Calu3 (cell line): ENCODE measurements at places on chromosomes 5 and 9. TPM values are rescaled to one million over a fixed set of nuclear protein-coding genes. Genes with fewer than 3 reads are reported as not detected.

- DNase-seq: no peak
Measured at GRCh38 chr9:129126749-129127618, 15.8 kb downstream of the PTPA start.

DNA sequence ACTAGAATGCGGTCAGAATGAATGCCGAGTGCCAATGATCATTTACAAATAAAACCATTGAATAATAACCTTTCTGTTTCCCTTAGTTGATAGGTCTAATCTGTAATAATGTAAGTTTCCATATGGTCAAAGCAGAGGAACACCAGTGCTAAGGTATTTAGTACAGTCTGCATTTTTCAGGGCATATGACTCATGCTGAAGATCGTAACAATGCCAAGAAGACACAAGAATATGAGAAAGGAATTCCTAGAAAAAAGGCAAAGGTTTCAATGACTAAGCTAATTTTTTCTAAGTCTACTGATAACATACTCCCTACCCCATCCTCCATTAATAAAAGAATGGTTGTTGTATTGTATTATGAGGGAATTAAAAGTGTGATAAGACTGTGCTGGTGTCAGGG lies 2.8 kb downstream of the OR1L8 start:
- no peak for DNase-seq

- DNase-seq: no peak
Measured at GRCh38 chr5:172413601-172414171, 40.6 kb downstream of the SH3PXD2B start.

DNA sequence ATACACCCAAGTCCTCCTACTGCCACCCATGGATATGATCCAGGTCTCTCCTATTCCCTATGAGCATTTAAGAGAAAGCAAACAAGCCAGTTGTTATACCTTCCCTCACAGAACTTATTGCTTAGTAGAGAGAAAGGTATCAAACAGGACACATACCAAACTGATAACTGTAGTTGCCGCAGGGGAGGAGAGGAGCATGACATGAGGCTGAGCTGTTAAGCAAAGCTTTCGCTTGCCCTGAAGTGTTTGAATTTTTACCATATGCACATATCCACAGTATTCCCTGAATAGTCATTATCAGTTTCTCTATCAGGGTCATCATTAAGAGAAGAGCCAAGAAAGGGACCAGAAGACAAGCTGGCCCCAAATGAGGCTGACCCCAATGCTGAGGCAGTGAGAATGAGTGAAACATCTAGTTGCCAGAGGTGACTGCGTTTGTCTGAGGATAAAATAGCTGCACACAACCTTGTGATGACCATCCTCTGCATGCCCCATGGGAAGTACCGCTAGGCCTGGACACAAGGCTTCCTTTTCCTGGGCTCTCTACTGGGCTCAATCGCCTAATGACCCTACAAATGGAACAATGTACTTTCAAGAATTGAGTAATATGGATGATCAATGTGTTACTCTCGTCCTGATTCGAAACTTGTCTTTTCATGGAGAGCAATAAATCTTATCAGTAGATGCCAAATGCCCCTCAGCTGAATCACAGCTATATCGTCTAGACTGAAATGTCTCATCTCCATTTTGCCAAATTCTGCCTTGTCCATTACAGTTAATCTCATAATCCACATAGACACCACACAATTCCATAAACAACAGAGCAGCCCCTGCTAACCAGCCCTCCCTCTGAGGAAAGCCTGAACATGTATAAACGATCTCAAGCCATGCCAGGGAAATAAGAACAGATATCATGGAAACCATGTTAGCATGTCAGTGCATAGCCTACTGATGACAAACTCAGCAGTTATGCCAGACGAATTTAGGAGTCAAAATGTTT lies 4.3 kb upstream of the IFNK start:
- no peak for DNase-seq

DNA sequence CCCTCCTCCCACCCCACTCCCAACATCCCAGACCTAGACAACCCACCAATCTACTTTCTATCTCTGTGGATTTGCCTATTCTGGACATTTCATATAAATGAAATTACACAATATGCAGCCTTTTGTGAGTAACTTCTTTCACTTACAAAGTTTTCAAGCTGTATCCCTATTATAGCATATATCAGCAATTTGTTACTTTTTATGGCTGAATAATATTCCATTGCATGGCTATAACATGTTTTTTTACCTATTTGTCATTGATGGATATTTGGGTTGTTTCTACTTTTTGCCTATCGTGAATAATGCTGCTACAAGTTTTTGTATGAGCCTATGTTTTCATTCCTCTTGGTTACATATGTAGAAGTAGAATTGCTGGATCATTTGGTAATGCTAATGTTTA lies 1.9 kb upstream of the KIF3A start:
- DNase-seq: no peak

- DNase-seq: no peak
Measured at GRCh38 chr9:69460012-69460411, 135.0 kb downstream of the ENTREP1 start.

- DNase-seq: no peak
Measured at GRCh38 chr5:87266914-87267573, 639 bp upstream of the RASA1 start.

DNA sequence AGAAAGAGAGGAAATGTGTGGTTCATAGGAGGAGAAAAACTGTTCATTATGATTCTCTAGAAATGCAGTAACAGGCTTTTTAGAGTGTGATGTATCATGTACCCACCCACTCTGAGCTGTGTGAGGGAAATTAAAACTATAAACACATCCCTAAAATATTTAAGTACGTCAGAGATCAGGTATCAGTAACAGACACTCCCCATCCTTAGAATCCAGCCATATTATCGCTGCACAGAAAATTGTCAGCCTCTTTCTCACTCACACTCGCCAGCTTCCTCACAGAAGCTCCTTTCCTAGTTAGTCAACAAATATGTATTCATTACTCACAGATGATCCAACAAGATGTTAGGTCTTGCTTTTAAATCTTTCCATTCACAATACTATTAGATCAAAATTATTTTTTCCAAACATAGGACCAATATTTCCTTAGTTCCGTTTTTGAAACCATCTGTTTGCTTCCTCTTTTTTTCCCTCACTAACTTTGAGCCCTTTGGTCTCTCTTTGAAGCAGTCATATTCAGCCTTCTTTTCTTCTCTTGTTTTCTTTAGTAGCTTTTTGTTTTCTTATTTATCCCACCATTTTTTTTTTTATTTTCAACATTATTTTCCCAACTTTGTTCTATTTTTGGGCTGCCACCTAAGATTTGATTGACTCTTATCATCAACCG lies 13.6 kb upstream of the MAST4 start:
- DNase-seq: no peak

DNA sequence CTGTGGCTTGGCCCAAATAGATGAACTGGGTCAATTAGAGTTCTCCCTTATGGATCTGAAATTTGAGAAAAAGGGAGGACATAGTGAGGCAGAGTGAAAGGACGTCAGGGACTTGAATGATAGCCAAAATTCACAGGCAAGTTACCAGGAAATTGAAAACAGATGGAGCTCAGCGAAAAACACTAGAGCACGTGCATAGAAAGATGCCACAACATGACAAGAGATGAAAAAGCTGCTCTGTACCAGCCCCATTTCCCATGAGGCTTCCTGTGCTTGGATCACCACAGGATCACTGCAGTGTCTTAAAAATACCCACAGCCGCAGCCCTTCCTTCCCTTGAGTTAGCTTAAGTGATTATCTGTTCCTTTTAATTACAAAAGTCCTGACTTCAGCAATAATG lies 39.0 kb upstream of the HOMER1 start:
- no peak for DNase-seq

DNA sequence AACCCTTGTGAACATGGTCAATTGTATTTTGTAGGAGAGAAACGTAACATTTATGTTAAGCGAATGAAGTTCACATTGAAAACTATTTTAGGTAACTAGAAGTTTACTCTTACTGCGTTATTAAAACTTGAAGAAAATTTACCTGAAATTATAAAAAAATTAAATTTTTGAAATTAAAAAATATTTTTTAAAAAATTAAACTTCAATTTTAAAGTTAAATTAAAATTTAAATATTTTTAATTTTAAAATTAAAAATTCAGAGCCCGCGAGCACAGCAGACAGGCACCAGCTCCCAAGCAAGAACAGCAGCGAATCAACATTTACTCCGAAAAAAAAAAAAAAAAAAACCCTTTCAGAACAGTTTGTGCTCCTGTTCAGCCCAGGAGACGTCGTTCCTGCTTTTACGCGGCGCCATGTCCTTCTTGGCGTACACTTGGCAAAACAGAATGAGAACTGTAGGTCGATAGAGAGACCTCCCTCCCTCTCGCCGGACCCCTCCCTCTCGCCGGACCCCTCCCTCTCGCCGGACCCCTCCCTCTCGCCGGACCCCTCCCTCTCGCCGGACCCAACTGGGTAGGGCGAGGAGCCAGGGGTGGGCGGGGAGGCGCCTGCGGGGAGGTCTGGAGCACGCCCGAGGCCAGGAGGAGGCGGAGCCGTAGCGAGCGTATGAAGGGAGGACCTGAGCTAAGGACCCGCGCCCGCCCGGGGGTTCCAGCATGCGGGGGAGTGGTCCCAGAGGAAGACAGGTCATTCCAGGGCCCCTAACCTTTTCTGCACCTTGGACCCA lies 235.8 kb downstream of the ROR2 start:
- DNase-seq: peak; percentile 59

GRCh38 chr9:17757816-17758215 lies 178.9 kb downstream of the SH3GL2 start:
- no peak for DNase-seq

DNA sequence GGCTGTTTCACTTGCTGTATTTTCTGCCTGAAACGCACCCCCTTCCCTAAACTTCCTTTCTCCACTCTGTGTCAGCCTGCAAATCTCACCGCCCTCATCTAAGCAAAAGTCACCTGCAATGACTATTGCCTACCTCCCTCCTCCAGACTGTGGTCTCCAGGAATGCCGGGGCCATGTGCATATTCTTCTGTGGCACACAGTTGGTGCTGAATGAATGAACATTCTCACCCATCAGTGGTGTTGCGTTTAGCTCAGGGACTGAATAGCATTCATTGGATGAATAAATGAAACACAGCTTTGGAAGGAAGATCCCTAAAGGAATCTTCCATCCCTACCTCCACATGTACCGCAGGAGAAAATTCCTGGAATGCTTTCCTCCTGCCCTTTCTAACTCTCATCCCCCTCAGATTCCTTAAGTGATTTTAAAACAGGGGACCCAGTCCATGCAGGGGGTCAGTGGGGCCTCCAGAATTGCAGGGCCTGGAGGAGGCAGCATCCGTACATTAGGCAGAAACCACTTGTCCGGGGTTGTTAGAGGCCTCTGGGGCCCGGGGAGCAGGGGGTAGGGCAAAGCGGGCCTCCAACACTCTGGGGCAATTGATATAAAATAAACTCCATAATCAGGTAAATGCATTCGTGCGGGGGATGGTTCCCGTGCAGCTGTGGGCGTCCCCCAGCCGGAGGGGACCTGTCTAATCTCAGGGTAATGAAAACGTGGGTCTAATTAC lies 28.3 kb upstream of the PTGS1 start:
- no peak for DNase-seq

GRCh38 chr9:131950487-131950886 lies 129.2 kb downstream of the MED27 start:
- DNase-seq: no peak

DNA sequence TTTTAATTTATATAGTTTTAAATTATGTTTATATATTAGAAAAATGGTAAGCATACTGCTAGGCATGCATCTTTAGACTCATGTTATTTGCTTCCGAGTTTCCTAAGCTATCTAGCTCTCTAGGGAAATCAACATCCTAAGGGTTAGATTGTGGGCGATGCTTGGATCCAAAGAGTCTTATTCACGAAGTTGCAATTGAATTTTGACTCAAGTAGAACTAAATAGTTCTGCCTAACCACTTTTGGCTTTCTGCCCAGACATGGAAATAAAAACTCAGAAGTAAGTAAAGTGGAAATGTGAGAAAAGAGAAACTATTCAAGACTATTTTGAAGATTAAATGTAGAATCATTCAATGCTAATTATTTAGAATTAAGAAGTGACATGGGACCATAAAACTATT lies 440.4 kb downstream of the CDH18 start:
- no peak for DNase-seq

DNA sequence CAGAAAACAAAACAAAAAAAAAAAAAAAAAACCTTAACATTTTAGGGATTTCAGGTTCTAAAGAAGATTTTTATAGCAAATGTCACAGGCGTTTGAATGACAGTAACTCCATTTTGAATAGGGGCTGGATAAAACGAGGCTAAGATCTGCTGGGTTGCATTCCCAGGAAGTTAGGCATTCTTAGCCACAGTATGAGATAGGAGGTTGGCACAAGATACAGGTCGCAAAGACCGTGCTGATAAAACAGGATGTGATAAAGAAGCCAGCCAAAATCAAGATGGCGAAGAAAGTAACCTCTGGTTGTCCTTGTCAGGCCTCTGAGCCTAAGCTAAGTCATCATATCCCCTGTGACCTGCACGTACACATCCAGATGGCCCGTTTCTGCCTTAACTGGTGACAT lies 425.6 kb upstream of the PTPRD start:
- no peak for DNase-seq

DNA sequence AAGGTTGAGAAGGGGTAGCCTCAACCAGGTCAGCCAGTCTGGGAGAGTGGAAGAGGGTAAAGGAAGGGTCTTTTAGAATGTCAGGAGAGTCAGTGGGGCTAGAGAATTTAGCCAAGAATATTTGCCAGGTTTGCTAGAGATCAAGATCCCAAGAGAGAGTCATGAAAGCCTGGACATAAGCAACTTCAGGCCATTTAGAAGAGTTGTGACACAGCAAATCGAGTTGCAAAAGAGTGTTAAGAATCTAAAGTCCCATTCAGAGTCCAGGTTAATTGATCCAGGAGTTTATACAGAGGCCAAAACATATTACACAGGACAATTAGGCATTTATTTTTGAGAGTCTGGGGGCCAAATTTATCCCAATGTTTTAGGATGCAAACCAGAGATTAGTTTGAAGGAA lies 1260.1 kb upstream of the ACO1 start:
- DNase-seq: no peak

GRCh38 chr5:32074401-32074800 lies 99.7 kb downstream of the GOLPH3 start:
- DNase-seq: no peak

GOLGA2 gene
- 69.6 and 77.2 TPM in 2 replicates for total RNA-seq

SLC6A18 gene
- not detected in 2 replicates for total RNA-seq

SLC27A6 gene
- not detected in 2 replicates for total RNA-seq

RFX3 gene
- total RNA-seq: 10.0 and 10.1 TPM in 2 replicates

SOHLH1 gene
- not detected in 2 replicates for total RNA-seq

SPINK5 gene
- 2.5 and 3.1 TPM in 2 replicates for total RNA-seq

ZNF658 gene
- 2.5 and 3.1 TPM in 2 replicates for total RNA-seq

DAP gene
- 138 and 141 TPM in 2 replicates for total RNA-seq

RETREG1 gene
- 12.0 and 15.4 TPM in 2 replicates for total RNA-seq
